ENCODE measurements at places on chromosomes 4 and X.

GRCh38 chr4:153929675-153930074, 140.8 kb upstream of the SFRP2 start:
- DNase-seq, result no peak

GRCh38 chrX:119427024-119427794, 28.1 kb downstream of the SLC25A43 start:
- DNase-seq, result no peak

DNA sequence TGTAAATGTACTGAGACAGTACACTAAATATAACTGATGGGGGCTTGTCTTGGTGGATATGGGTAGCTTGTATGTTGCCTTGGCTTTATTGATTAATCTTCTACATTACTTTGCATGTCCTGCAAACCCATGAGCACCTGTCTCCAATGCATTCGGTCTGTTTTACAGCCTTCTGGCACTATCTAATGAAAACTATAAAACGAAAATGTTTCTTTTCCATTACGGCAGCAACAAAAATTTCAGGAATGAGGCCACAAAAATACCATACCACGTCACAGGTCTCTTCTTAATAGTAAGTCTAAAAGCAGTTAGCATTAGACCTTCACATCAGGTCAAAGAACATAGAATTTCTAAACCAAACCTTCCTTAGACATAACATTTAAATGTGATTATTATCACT, 49.8 kb downstream of the EDNRA start:
- no peak for DNase-seq

DNA sequence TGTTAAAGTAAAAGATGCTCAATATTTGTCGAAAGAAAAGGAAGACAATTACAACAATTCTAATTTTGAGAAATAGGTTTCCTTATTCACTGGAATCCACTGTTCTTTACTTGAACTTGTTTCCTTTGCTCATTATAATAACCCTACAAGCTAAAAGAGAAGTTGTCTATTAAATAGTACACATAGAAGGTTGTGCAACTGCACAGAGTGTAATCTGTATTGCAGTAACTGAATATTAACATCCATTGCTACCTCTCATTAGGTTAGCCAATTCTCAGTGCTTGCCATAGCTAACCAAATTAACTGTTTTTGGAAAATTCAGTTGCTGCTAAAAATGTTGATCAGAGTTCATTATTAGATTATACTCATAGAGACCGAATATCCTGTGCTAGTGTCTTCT, 120.0 kb downstream of the PDLIM5 start:
- no peak for DNase-seq

- DNase-seq, result no peak
Observed at GRCh38 chrX:7486505-7486904, 338.6 kb upstream of the PUDP start.

DNA sequence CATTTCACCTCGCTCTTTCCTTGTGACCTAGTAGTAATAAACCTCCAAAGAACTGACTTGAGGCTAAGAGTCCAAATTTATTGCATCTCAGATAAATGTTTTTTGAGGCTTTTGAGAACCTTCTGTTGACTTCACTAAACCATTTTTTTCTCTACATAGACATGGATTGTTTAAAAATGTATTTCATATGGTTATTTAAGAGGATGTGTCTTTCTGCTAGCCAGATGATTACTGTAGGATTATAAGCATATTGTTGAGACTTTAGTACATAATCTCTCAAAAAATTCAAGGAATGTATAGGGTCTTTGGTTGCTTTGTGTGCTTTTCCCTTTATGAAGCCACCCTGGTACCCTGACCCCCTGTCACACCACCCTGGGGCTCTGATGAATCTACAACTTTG, 44.8 kb downstream of the ATXN3L start:
- DNase-seq, result no peak

- no peak for DNase-seq
Observed at GRCh38 chr4:25816591-25817058, 46.2 kb downstream of the SEL1L3 start.

DNA sequence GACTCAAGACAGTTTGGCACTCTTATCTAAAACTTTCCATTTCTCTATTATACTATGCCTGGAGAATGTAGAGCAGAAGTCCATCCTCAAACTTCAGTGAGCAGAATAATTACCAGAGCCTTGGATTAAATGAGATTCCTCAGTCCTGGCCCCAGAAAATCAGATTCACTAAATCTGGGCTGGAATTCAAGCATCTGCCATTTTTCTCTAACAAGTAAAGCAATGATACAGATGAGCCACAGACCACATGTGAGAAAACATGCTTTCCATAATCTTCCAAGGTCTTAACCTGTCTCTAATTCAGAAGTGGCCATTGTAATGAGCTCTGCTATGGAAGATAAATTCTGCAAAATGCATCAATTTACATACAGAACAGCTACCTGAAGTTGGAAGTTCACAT, 25.4 kb downstream of the SOWAHB start:
- DNase-seq, result no peak

- DNase-seq, result no peak
Observed at GRCh38 chr4:147985376-147985775, 253.5 kb downstream of the ARHGAP10 start.

DNA sequence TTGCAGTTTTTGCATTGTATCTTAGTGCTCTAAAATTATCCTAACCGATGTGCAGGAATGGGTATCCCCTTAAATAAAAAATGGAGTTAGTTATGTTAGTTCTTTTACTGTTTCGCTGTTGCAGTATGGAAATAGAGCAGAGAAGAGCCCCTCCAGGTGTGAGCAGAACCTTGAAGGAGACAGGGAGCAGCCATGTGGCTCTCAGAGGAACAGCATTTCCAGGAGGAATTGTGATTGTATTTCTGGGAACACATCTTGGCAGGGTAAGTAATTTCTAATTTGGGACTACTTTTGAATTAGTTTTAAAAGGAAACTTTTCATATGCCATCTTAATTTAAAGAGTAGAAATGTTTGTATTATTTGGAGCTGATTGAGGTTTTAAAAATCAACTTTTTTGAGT, 5.3 kb upstream of the CCDC158 start:
- no peak for DNase-seq

- no peak for DNase-seq
Observed at GRCh38 chr4:54152846-54153600, 53.1 kb downstream of the GSX2 start.

DNA sequence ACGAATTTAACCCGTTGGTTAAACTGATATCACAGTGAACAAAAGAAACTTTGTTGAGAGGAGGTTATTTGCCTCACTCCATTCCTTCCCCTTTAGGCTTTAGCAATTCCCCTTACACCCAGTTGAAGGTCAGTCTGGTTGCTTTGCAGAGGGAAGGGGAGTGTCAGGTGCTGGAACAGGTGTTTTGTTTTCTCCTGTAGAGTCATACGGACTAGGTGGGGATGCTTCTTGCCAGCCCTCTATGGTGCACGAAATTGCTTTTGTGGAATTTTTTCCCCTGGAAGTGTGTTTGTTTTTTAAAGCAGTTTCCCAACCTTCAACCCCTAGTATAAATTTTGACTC, 33.1 kb downstream of the DLG3 start:
- DNase-seq, result no peak

- DNase-seq, result no peak
Observed at GRCh38 chrX:20523626-20524312, 257.1 kb upstream of the RPS6KA3 start.

GRCh38 chr4:14167876-14168510, 540.5 kb upstream of the BOD1L1 start:
- no peak for DNase-seq

DNA sequence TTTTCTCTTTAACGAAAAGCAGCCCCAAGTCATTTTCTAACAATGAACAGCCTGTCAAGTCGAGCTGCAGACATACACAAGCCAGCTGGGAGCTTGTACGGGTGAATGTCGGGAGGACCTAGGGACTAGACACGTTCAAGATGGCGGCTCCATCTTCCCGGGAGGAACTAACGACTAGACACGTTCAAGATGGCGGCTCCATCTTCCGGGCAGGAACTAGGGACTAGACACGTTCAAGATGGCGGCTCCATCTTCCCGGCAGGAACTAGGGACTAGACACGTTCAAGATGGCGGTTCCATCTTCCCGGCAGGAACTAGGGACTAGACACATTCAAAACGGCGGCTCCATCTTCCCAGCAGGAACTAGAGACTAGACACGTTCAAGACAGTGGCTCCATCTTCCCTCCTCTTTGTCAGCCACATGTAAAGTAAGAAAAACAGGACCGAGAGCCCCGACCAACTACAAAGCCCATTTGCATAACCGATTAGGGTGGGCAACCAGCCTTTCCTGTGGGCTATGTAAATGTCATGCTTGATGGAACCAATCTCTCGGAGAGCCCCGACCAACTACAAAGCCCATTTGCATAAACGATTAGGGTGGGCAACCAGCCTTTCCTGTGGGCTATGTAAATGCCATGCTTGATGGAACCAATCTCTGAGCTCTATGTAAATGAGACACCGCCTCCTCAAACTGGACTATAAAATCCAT, 175.5 kb downstream of the DHRSX start:
- peak; percentile 2 for DNase-seq

- no peak for DNase-seq
Observed at GRCh38 chr4:101954975-101955678, 164.6 kb downstream of the BANK1 start.

- no peak for DNase-seq
Observed at GRCh38 chrX:33908898-33909297, 223.2 kb downstream of the FAM47A start.

DNA sequence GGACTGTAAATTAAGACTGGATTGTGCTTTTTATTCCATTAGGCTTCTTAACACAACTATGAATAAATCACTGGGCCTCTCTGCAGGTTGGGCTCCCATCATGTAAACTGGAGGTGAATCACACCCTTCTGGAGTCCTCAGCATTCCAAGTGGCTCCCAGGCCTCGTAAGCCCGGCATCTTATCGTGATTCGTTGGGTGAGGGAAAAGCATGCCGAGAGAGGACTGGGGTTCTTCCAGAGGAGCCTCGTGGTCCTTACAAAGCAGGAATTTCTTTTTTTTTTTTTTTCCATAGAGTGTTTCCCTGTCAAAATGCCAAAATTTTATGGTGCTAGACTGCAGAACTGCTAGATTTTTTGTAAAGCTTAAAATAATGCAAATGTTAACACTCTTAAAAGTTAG, 20.0 kb downstream of the CLDN22 start:
- no peak for DNase-seq

GRCh38 chr4:95556207-95556859, 7.6 kb upstream of the UNC5C start:
- DNase-seq, result no peak

DNA sequence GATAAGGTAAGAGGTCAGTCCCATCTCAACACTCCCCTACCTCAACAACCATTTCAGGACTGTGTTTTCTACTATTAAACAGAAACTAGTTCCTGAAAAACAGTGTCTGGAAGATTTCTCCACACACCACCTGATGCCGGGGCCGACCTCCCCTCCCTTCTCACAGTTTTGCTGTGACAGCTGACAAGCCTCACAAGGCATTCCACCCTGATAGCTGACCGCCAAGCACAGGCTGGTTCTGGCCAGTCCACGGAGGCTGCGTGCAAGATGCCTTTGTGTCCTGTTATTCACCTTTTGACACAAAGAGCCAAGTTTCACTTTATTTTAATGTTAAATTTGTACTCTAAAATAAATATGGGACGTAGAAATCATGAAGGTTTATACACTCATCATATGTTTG, 758.6 kb downstream of the PDHA2 start:
- no peak for DNase-seq

DNA sequence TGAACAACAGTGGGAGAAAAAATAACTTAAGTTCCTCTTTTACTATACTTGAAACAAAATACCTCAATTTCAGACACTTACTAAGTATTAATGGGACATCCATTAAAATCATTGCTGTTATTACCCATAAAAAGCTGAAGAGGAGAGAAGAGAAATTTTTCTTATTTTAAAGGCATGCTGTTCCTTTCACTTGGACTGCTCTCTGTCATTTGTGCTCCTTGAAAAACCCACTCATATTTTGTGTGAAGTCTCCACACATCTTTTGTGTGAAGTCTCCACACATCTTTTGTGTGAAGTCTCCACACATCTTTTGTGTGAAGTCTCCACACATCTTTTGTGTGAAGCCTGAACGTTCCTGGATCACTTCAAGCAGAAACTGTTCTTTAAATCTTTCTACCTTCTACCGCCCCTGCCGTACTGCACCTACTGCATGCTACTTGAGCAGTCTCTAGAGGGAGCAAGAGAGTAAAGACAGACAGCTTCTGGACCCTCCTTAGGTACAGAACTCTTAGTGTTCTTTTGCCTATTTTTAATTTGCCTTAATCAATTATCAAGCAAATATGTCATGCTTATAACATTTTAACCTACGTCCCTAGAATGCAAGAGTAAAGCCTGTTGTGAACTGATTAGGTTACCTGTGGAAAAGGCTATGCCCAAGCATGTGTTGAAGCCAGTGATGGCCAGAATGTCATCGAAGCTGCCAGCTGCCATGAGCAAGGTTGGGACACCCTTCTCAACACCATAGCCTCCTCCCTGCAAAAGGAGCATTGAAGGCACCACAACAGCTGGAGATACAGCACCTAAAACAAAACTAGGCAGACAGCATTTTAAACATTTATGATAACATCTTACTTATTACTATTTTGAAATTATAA, 27.1 kb upstream of the SLC9B1 start:
- peak; percentile 65 for DNase-seq

GRCh38 chr4:32986236-32986635, 2266.1 kb downstream of the PCDH7 start:
- DNase-seq, result no peak

- no peak for DNase-seq
Observed at GRCh38 chr4:142845293-142846107, 601 bp downstream of the INPP4B start.
